ENCODE measurements at places on chromosomes 3 and 15.

DNA sequence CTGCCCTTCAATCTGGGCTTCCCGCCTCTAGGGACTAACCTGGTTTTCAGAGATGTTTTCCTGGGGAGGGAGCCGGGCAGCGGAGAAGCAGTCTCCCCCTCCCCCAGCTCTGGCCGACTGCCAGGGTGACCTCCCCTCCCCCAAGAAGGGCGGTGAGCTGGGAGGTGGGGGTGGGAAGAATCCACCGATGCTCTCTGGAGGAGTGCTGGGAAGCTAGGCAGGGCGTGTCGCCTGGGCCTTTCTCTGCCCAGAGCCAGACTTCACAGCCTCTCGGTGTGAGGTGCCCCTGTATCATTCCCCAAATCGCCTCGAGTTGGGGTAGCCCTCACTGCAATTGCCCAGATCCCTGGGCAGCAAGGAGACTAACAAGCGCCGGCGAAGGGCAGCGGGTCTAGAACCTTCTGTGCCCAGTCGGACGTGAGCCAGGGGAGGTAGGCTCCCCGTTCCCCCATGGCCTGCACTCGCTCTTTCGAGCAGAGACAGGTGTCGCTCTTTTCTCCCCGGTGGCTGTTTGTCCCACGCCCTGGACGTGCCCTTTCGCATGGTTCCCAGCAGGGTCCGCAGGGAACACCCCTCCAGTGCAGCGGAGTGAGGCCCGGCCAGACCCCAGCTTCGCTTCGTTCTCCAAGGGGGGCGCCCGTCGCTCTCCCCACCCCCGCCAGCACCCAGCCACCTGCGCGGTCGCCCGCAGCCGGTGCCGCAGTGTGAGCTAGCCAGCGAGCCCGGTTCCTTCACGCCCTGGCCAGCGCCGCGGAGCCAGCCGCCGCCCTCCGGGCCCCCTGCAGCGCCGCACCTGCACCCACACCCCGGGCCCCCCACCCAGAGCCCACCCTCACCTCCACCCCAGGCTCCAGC, 1.1 kb downstream of the RAB6B start:
- DNase-seq = no peak

DNA sequence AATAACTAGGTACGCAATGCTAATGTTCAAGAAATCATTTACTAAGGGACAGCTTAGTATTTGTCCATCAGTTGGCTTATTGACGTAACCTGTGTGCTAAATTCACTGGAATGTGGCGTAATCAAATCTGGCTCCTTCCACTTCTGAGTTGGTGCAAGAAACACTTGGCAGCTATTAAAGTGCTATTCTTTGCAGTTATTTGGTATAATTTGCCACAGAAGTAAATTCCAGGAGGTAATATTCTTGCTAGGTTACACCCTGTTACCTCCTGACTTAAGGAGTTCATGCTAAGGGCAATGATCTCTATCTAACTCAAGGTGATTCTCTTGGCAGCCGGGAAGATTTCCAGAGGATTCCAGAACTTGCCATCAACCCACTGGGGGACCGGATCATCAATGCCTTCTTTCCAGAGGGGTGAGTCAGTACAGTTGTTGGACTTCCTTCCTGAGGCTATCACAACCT, 25.5 kb downstream of the CHP1 start:
- no peak for DNase-seq

- no peak for DNase-seq
Observed at GRCh38 chr15:91383532-91383931, 283.5 kb downstream of the SV2B start.

GRCh38 chr3:33380653-33381052, 59.6 kb downstream of the UBP1 start:
- DNase-seq = no peak

- no peak for DNase-seq
Observed at GRCh38 chr3:196735751-196736150, 3.9 kb upstream of the PAK2 start.

DNA sequence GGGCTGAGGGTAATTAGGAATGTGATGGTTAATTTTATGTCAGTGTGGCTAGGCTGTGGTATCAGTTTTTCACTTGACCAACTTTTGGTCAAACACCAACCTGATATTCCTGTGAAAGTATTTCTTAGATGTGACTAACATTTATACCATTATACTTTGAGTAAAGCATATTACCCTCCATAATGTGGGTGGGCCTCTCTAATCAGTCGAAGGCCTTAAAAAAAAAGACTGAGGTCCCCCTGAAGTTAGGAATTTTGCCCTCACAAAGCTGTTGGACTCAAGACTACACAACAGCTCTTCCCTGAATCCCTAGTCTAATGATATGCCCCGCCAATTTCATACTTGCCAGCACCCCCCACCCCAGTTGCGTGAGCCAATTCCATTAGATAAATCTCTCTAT, 12.5 kb downstream of the SLMAP start:
- DNase-seq = no peak

DNA sequence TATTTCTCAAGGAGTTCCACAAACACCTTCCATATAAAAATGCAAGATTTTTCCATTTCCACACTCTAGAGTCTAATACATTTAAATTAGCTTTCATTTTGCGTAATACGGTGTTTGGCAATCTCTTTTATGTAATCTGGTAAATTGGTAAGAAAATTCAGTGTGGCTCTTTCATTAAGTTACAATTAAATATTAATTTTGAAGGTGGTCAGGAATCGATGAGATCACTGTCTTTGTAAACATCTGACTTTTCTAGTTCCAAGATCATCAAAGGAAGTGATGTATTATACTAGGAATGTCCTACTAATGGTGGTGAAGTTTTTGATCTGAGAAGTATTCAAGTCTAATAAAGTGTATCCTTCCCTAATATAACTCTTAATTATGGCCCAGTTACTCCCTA, 1.1 kb upstream of the UTS2B start:
- DNase-seq = no peak

GRCh38 chr15:74752531-74752930, 3.9 kb downstream of the CYP1A2 start:
- DNase-seq = no peak

GRCh38 chr3:100591411-100591810, 18.0 kb upstream of the ADGRG7 start:
- DNase-seq = no peak

DNA sequence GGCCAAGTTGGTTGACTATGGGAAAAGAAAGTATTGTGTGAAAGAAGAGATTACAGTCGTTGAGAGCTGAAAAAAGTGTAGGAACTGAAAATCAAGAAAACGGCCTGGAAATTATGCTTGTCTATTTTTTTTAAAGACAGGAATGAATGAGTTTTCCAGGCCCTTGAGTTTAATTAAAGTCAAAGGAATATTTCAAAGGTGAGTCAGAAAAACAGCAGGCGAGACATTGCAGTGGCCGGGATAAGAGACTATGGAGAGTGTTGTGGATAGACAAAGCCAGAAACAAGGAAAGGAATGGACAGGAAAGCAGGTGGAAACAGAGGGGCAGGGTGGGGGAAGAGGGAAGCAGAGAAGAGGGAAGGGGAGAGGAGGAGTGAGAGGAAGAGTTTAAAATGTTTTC, 275.1 kb upstream of the LRTM1 start:
- no peak for DNase-seq

GRCh38 chr3:27324686-27325085, 44.5 kb downstream of the NEK10 start:
- no peak for DNase-seq

GRCh38 chr3:39668420-39668819, 141.0 kb upstream of the MYRIP start:
- DNase-seq = no peak

DNA sequence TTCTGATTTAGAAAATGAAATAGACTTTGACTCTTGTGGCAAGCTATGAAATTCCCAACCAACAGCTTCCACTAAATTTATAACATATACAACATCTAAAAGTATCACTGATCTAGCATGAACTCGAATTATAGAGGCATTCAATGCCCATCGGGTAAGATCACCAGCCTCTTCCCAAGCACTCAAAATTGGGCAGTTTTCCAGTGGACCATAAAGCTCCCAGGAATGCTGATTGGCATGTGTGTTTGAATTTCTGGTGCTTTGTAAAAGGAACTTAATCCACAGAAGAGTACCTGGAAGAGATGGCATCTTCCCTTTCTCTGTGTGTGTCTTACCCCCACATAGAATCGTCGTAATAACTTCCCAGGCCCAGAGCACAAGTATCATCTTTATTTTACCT, 10.0 kb downstream of the LRTM1 start:
- DNase-seq = no peak

DNA sequence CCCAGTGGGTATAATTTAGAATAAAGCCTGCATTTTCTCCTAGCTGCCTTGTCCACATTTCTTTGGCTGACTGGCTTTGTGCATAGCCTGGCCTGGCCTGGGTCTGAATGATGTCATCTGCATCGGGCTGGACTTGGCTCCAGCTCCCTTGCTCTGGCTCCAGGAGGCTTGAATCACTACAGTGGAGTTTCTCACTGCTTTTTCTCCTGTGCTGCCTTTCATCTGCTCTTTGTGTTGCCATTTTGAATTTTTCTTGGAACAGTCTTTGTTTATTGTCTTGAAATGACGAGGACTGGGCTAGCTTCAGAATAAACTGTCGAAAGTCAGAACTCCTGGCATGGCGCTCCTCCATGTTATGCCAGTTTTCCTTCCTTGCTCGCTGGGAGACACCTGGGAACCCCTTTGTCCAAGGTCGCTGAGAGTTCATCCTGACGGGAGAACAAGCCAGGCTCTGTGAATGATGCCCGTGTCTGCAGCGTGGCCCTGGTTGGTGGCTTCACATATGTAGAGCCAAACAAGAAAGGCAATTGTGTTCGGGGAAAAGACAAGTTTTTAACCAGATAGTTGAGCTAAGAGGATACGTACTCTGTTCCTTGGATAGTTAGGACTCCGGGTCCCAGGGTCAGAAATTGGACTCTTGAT, 258.9 kb downstream of the PDZRN3 start:
- no peak for DNase-seq

- no peak for DNase-seq
Observed at GRCh38 chr15:42062284-42062806, 32.0 kb downstream of the PLA2G4D start.

DNA sequence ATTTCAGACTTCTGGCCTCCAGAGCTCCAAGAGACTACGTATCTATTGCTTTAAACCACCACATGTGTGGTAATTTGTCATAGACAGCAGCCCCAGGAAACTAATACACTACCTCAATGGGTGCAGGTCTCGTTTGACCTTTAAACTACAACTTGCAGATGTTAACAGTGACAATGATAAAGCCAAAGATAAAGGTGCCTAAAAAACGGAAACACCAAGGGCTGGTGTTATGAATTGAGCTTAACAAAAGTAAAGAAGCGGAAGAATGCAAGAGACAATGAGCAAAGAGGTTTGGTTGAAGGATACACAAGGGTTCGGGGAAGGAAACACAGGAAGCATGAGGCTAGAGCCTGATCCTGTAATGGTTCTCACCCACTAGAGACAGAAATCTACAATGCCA, 50.8 kb downstream of the RFTN1 start:
- no peak for DNase-seq

GRCh38 chr3:169072494-169072893, 591.0 kb downstream of the MECOM start:
- no peak for DNase-seq

DNA sequence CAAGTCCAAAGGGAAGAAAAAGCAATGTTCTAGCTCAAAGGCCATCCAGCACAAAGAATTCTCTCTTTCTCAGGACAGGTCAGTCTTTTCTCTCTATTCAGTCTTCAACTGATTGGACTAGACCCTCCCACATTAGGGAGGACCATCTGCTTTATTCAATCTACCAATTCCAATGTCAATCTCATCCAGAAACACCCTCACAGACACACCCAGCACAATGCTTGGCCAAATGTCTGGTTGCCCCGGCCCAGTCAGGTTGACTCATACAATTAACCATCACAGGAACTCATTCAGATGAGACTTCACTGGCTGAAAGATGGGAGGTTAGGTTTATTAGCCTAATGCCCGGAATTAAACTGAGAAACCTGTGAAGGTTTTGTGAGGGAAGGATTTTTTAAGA, 32.4 kb downstream of the ACAN start:
- DNase-seq = no peak

GRCh38 chr3:125367403-125368230, 7.5 kb downstream of the ZNF148 start:
- DNase-seq = no peak

- no peak for DNase-seq
Observed at GRCh38 chr3:157857440-157857839, 248.8 kb downstream of the SHOX2 start.

GRCh38 chr3:18586076-18586475, 160.9 kb upstream of the SATB1 start:
- DNase-seq = no peak

DNA sequence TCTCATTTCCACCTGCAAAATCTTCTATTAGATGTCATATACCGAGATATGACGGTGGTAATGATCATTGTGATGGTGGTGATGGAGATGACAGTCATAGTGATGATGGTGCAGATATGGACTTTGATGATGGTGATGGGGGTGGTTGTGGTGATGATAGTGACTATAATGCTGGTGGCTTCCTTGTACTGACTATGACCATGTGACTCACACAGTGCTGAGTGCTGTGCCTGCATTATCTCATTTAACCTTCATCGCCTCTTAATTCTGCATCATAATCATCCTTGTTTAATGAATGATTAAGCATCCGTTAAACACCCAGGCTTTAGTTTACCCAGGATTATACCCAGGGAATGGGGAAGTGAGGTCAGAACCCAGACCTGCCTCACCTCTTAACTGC, 331.7 kb downstream of the FEZF2 start:
- no peak for DNase-seq

DNA sequence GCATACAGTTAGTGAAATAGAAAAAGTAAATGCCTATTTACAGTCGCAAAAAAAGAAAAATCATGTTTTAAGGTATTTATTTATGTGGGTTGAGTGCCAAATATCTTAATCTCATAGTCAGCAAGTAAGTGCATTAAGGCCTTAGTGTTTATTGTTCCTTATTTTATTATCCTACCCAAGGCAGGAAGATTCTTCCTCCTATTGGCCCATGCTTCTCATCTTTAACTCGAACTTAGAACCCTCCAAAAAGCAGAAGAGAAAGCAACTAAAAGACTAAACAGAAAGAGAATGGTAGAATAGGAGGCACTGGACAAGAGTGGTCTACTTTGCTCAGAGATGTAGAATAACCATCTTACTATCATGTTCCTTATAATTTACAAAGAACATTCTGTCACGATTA, 7.5 kb downstream of the RFX7 start:
- DNase-seq = no peak

Measured in NCI-H524 treated with DMSO at 0.1 percent for 48 hours (cell line).